ENCODE measurements at places on chromosomes 3 and 15.

GRCh38 chr3:115284980-115285379 is 137.9 kb upstream of the ZBTB20 start:
- DNase-seq = no peak

GRCh38 chr15:88902846-88903245 is 7.5 kb upstream of the HAPLN3 start:
- no peak for DNase-seq

- DNase-seq = no peak
These were observed 218.1 kb upstream of the SATB1 start for GRCh38 chr3:18643281-18643680.

- DNase-seq = peak; percentile 26
These were observed 557 bp downstream of the DENND4A start for GRCh38 chr15:65791335-65792137.

DNA sequence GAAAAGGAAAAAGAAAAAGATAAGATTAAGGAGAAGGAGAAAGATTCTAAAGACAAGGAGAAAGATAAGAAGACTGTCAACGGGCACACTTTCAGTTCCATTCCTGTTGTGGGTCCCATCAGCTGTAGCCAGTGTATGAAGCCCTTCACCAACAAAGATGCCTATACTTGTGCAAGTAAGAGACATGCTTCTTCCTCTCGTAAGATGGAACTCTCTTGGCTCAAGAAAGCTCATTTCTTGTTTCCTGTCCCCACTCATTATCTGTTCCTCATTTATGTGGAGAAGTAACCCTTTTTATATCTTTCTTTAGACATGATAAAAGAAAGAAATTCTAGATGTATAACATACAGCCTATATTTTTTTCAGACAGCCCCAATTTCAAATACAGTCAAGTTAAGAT is 101.4 kb downstream of the KLHL25 start:
- no peak for DNase-seq

GRCh38 chr15:87567406-87568030 is 689.0 kb downstream of the NTRK3 start:
- DNase-seq = no peak

DNA sequence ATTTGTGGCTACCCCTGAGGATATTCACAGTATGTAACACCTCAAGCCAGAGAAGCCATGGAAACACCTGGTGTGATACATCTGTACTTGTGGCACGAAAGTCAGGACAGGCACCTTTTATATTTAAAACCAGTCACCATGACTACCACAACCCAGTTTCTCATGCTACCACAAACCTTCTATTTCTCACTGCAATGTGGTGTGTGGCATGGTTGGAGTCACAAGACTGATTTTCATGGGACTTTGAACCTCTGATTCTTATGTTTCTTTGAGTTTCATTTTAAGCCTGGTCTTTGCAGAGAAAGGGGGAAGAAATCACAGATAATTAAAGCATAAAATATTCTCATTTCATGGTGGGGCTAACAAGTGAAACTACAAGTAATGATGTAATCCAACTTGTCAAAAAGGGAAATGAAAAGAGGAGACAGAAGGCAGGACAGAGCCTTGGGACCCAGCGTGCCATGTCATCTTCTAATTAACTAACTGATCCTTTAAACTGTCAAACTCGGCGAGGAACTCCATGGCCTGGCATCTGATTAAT is 175.9 kb downstream of the PDZRN3 start:
- DNase-seq = no peak

- no peak for DNase-seq
These were observed 387 bp upstream of the PAQR5 start for GRCh38 chr15:69298354-69298696.

DNA sequence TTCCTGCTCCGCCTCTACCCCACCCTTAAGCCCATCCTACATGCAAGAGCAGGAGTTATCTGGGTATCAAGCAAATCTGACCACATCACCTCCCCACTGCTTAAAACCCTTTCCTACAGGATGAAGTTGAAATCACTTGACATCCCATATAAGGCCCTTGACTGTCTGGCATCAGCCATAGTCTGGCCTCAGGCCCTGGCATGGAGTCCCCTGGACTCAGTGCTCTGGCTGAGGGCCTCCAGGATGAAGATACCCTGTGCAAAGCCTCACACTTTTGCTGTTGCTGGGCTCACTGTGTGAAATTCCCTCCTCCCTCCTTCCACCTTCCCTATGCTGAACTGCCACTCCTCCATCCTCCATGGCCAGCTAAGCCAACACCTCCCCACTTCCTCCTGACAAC is 65.2 kb upstream of the GLCE start:
- no peak for DNase-seq

- DNase-seq = no peak
These were observed 137.2 kb downstream of the IMPG2 start for GRCh38 chr3:101183151-101183550.

DNA sequence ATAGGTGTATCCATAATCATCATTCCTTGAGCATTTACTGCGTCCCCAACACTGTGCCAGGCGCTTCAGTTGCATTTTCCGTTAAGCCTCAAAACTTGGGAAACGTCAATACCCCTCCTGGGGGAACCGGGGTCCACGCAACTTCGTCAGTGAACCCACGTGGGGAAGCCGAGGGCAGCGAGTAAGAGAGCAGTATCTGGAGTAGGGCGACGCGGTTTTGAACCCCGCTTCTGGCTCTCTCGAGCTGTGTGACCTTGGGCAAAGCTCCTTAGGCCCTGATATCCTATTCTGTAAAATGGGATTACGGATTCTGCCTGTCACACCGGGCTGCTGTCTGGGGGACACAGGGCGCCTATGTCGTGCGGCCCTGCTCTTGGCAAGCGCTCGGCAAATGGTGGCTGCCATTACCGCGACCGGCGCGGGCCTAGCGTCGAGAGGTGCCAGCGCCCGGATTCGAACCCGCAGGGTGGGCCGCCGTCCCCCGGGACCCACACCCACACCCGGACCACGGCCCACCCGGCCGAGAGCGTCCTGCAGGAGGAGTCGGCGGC is 590 bp downstream of the POLG start:
- DNase-seq = no peak

DNA sequence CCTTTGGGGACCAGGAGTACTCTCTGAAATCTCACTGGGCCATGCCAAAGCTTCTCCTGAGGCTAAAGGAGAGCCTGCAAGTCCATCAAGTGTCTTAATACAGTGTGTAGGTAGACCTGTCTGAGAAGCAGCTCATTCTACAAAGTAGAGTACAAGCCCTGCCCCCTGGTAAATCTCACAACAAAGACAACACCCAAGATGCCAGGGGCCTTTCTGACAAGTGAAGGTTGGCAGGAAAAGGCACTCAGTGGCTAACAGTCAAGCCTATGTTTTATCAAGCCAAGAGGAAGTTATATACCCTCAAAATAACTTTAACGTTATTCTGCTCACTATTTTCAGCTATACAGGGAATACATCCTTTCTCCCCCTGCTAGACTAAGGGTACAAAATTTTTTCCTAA is 58.3 kb downstream of the NMNAT3 start:
- no peak for DNase-seq

GRCh38 chr3:81621277-81621676 is 140.2 kb downstream of the GBE1 start:
- no peak for DNase-seq

- DNase-seq = no peak
These were observed 233.5 kb upstream of the ST8SIA2 start for GRCh38 chr15:92159906-92160841.

GRCh38 chr15:87965304-87965703 is 291.2 kb downstream of the NTRK3 start:
- no peak for DNase-seq

DNA sequence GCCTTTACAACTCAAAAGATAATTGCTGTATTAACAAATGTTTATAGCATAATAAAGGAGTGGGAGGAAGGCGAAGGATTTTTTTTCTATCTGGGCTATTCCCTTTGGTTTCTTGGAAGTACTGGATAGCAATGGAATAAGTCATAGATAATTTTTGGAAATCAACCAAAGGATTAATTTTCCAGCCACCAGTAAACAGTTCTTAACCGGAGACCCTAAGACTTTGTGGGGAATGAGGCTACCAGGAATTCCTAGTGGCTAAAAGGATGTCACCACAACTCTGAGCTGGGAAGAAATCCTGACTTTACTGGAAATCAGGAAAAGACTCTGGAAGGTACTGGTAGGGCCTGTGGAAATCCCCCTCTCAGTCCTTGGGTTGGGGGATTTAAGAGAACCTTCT is 138.4 kb upstream of the RARB start:
- DNase-seq = no peak

GRCh38 chr3:142434503-142434902 is 13.3 kb downstream of the XRN1 start:
- no peak for DNase-seq
